ENCODE measurements at places on chromosomes 6 and 20.

- DNase-seq, result no peak
Observed at GRCh38 chr6:37587866-37588734, 88.4 kb upstream of the CCDC167 start.

DNA sequence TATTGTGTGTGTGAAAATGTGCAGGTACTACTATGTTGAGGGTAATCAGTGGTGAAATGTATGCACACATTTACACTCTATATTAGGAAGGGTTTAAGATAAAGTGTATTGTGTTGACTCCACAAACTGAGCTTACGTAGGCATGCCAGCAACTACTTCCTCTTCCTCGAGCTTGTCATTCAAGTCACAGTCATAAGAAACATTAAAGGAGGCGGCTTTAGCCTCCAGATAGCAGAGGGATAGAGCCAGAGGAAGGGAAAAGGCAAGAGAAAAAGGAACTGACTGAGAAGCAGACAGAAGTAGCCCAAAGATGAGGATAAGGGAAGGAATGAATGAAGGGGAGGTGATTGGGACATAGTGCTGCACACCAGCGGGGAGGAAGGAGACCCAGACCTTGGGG is 55.2 kb downstream of the SMLR1 start:
- no peak for DNase-seq

DNA sequence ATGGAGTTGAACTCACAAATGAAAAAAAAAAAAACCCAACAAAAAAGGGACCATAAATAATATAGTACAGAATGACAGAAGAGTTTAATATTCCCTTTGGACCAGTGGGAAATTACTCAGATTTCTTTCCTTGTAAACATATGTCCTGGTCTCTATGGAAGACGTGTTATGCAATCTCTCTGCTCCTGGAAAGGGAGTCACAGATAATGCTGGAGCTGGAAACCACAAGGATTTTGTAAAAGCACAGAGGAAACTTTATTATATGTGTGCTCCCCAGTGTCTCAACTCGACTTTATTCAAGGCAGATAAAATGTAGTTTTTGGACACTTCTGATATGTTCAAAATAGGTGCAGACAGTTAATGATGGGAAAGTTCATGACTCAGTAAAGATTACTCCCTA is 88.1 kb upstream of the ZFP64 start:
- DNase-seq, result no peak

GRCh38 chr20:12130781-12131180 is 213.1 kb downstream of the BTBD3 start:
- DNase-seq, result no peak

GRCh38 chr6:7106752-7107577 is 796 bp upstream of the RREB1 start:
- no peak for DNase-seq

Data from epithelial cell of proximal tubule (primary cell).